CD4-positive, alpha-beta memory T cell (primary cell): ENCODE measurements at places on chromosomes 3 and 15. TPM values are rescaled to one million over a fixed set of nuclear protein-coding genes. Genes with fewer than 3 reads are reported as not detected.

- peak; percentile 61 for DNase-seq
Observed at GRCh38 chr15:62344806-62345539, 179.9 kb upstream of the C2CD4B start.

- peak; percentile 44 for DNase-seq
Observed at GRCh38 chr15:80776420-80777045, 2.6 kb upstream of the CEMIP start.

DNA sequence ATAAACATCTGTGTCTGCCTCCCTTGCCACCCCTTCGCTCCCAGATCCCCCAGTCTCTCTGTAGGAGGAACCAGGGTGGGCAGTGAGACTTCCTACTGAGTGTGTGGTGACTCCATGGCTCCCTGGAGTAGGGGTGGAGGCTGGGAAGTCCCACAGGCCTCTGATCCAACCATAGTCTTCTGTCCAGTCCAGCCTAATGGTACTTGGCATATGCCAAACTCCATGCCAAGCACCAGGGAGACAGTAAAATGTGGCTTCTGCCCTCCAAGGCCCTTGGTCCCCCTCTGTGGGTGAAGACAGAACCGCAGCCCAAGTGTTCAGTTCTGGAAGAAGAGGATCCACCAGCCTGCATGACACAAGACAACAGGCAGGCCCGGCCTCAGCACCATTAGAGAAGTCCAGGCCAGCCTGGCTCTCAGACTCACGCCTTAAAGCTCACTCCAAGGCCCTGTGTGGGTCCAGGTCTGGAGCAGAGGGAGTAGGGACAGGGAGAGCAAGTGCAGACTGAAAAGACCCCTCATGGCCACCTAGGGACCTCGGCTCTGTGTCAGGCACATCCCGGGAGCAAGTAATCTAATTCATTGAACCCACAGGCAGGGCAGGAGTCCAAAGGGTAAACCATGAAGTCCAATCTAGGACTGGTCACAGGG, 112.7 kb downstream of the ETFA start:
- no peak for DNase-seq

Gene SH2D7
- not detected for total RNA-seq

DNA sequence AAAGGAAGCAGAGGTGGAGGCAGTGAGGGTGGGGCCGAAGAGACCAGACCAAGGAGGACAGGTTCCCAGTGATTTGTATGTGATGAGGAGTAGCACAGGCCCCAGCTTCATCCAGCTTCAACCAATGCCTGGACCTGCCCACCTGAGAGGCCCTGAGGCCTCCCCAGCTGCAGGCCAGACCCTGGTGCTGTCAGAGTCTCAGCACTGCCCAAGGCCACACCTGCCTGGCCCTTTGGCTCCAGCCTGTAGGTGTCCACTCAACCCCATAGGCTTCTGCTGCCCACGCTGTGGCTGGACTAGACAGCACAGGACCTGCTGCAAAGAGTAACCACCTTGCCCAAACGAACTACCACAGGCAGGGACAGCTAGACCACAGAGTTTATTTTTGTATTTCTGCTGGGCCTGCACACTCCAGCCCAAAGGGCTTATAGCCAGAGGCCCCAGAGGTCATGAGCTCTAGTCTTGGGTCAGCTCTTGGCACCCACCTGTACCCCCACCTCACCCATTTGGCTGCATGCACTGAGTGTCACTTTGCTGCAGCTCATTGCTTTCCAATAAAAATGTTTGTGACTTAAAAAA, 81.9 kb upstream of the CDV3 start:
- no peak for DNase-seq

DNA sequence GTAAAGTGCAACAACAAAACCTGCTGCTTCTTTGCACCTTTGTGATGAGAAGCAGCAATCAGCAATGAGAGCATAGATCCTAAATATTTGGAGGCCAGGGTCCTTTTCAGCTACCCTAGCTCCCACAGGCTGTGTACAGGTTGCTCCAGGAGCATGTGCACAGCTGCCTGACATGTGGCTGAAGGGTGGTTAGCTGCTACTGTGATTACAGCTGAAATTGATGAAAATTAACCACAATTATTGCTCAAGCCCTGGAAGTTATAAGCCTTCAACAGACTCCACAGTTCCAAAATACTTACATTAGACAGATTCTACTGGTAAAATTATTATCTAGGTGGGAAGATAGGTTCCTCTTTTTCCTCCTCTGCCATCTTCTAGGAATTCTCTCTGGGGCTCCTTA, 28.5 kb downstream of the COMMD2 start:
- no peak for DNase-seq

Gene GPX1
- 75.7 TPM for total RNA-seq

- DNase-seq, result no peak
Observed at GRCh38 chr15:36709653-36710052, 130.2 kb downstream of the CDIN1 start.

GRCh38 chr3:33810545-33810944, 12.1 kb downstream of the PDCD6IP start:
- no peak for DNase-seq

GRCh38 chr3:194344012-194344411, 7.1 kb downstream of the CPN2 start:
- peak; percentile 59 for DNase-seq

- no peak for DNase-seq
Observed at GRCh38 chr3:123769356-123769743, 114.8 kb downstream of the MYLK start.

DNA sequence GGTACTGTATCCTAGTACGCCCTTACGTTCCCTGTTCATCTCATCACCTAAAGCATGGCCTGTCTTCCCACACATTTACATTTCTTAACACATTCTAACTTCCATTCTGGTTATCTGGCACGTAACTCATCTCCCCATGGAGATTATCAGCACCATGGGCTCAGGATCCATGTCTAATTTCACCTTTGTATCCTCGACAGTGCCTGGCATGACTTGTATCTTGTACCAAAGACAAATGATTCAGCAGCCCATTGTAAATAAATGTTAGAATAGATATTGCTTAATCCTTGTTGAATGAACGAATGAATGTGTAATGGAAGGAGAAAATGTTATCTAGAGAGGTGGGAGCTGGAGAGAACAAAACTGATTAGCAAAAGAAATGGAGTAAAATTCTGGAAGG, 69.7 kb upstream of the TPM1 start:
- no peak for DNase-seq

DNA sequence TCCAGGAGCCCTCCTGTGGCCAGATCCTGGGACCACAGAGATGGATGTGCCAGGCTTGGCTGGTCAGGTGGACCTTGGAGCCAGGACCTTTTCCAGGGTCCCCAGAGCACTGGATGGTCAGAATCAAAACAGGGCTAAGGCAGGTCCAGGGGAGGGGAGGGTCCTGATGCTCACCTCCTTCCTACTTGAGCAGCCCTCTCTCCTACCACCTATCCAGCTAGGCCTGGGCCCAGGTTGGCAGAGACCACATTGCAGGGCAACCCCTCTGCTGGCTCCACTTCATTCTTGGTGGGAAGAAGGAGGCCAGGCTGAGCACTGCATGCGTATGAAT, 28.5 kb upstream of the SFMBT1 start:
- DNase-seq, result no peak

GRCh38 chr15:94086341-94086740, 145.0 kb upstream of the MCTP2 start:
- DNase-seq, result no peak

DNA sequence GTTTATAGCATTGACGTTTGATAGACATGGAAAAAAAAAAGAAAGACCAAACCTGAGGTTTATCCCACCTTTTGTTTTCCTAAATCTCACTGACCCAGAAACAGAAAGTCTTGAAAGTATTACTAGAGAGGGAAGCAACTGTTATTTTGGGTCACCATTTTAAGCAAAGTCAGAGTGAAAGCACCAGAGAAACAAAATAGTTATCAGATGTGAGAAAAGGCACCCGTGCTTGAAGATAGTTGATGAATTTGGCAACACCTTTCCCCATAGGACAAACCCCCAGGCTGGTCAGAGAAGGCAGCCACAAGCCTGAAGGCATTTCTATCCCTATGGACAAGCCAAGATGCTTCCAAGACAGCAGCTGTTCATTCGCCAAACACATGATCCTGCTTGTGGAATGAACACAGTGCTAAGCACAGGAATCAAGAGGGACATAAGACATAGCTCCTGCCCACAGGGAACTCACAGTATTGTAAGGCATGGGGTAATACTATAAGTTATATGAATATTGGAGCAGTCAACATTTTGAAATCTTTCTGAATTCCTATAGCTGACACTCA, 170.9 kb downstream of the ERC2 start:
- no peak for DNase-seq

DNA sequence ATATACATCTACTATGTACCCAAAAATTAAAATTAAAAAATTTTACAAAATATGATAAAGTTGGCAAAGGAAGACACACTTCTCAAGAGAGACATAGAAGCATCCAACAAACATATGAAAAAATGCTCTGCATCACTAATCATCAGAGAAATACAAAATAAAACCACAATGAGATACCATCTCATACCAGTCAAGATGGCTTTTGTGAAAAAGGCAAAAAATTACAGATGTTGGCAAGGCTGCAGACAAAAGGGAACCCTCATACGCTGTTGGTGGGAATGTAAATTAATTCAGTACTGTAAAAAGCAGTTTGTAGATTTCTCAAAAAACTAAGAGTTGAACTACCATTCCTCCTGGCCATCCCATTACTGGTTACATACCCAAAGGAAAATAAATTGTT, 581.7 kb upstream of the CCDC54 start:
- no peak for DNase-seq

DNA sequence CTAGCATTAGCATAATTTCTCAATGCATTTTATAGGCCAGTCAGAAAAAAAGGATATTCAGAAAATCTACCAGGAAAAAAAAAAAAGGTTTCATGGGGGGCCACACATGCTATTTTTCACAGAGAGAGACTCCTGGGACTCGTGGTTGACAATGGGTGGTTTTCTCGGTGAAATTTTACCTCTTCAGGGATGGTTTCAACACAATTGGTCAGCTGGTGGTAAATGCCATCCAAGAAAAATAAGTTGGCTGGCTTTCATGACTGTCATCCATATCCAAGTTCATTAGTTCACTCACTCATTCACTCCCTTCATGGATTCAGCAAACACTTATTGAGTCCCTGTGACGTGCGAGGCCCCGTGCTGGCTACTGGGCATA, 217.3 kb downstream of the SHQ1 start:
- no peak for DNase-seq

Gene SNX33
- 3.8 TPM for total RNA-seq

- DNase-seq, result no peak
Observed at GRCh38 chr15:95946926-95947325, 383.6 kb upstream of the NR2F2 start.

Gene RAP2B
- 41.1 TPM for total RNA-seq

DNA sequence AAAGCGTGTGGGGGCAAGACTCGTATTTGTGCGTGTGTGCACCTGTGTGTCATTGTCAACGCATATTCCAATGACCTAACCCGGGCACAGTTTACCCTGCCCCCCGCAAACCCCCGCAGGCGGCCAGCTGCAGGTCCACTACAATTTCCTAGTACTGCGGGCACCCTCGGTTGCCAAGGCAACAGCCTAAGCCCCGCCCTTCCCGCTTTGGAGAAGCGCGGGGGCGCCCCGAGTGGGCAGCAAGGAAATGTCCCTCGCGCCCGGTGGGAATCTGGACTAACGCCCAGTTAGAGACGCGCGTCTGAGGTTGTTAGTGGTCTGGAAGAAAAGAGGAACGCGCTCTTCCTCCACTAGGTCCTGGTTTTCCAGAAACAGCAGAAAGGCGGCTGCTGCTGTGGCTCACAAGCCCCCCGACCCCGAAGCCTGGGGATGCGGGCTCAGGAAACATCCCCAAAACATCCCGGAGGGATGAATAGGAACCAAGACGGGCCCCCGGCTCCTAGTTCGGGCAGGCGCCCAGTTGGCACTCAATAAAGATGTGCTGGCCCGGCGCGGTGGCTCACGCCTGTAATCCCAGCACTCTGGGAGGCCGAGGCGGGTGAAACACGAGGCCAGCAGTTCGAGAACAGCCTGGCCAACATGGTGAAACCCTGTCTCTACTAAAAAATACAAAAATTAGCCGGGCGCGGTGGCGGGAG, 1.1 kb downstream of the ABHD14A start:
- no peak for DNase-seq

GRCh38 chr15:47801522-47801921, 84.2 kb downstream of the SEMA6D start:
- no peak for DNase-seq

Gene SCAMP5
- 0.26 TPM for total RNA-seq

GRCh38 chr15:56042982-56043980, 49.9 kb upstream of the NEDD4 start:
- DNase-seq, result peak; percentile 82

Gene LMAN1L
- 0.23 TPM for total RNA-seq

DNA sequence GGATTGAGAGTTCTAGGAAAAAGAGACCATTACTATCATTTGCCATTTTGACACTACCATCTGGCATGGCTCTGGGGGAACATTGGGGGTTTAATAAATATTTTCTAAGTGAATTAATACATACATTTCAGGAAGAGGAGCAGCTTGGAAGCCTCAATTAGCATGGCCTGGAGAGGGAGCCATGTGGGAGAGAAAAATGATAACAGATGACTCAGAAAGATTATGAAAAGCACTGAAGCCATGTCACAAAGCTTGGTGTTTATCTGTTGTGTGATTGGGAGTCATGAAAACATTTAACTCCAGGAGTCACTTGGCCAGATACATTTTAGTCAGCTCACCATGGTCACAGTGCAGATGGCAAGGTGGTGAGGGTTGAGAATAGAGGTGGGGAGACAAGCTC, 121.0 kb downstream of the SSR3 start:
- DNase-seq, result no peak
